ENCODE measurements at places on chromosomes 1 and 21. TPM values are rescaled to one million over a fixed set of nuclear protein-coding genes. Genes with fewer than 3 reads are reported as not detected.

Gene PTAFR
- 0.34 TPM for total RNA-seq

Gene PRDX6
- total RNA-seq = 256 TPM

Gene PCP4L1
- total RNA-seq = not detected

Gene SNX7
- 18.4 TPM for total RNA-seq

Gene SHE
- not detected for total RNA-seq

Gene RNF186
- total RNA-seq = not detected

Gene ANGPTL1
- 0.34 TPM for total RNA-seq

Gene CELA2A
- not detected for total RNA-seq

Gene TAL1
- not detected for total RNA-seq

Gene SPRR5
- not detected for total RNA-seq

Gene PCSK9
- 37.8 TPM for total RNA-seq

Gene NTMT2
- total RNA-seq = not detected

Gene ANKRD45
- total RNA-seq = 0.30 TPM

Gene GRHL3
- not detected for total RNA-seq

Gene NIT1
- 38.8 TPM for total RNA-seq

Gene SPRR4
- not detected for total RNA-seq

Gene YRDC
- total RNA-seq = 19.2 TPM

Gene PLA2G2F
- total RNA-seq = not detected

Gene UTS2
- total RNA-seq = 0.17 TPM

Gene DPH2
- 18.3 TPM for total RNA-seq

Gene TMCC2
- 3.4 TPM for total RNA-seq

Gene C1orf94
- total RNA-seq = not detected

Gene ARHGAP29
- total RNA-seq = 24.2 TPM

Gene KCNQ4
- total RNA-seq = under 0.01 TPM

Gene WNT2B
- total RNA-seq = 0.74 TPM

Gene HSPA13
- 37.2 TPM for total RNA-seq

Gene IGSF9
- total RNA-seq = under 0.01 TPM

Gene NHLH1
- total RNA-seq = not detected

Gene AHCTF1
- 15.0 TPM for total RNA-seq

Gene NBPF11
- 2.1 TPM for total RNA-seq

Gene BOLA1
- total RNA-seq = 23.5 TPM

Gene SH2D1B
- total RNA-seq = 0.15 TPM

Gene MIXL1
- not detected for total RNA-seq

Gene AGMAT
- total RNA-seq = 2.1 TPM

Gene F13B
- total RNA-seq = not detected

Gene TRIM58
- total RNA-seq = not detected

Gene TRPM2
- not detected for total RNA-seq

Gene SOAT1
- total RNA-seq = 10.3 TPM

Gene IL10
- not detected for total RNA-seq

Gene CYP4B1
- total RNA-seq = not detected

Gene KCNK1
- total RNA-seq = 1.8 TPM

Gene PGLYRP3
- not detected for total RNA-seq

Gene RRP15
- total RNA-seq = 6.1 TPM

Gene ACTN2
- not detected for total RNA-seq
